ENCODE measurements at places on chromosomes 1 and 21. TPM values are rescaled to one million over a fixed set of nuclear protein-coding genes. Genes with fewer than 3 reads are reported as not detected.

Gene LCK
- 0.81 TPM for total RNA-seq

Gene PLPPR4
- total RNA-seq = 0.08 TPM

DNA sequence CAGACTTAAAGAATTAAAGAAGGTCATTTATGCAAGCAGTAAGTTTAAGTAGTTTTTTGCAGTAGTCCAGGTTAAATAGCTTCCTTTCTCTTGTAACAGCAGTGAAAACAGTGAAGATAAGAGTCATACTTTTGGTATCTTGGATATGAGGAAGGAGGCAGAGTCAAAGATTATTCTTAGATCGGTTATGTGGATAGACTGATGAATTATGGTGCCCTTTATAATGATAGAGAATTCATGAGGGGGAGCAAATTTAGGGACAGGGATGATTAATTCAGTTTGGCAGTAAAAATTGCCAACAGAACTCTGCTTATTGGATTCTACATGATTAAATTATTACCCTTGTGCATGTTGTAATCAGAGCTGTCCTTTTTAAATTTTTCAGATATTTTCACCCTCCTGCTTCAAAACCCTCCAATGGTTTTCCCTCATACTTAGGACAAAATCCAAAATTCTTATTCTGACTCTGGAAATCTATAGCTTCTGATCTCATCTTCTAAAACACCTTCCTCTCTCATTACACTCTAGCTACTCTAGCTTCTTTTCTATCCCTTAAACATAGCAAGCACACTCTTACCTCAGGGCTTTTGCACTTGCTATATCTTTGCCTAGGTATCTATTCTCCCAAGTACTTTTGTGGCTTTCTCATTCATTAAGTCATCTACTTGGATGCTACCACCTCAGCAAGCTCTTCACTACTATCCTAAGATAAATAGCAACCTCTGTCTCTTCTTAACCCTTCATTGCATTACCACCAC, 79.8 kb downstream of the PKN2 start:
- DNase-seq = no peak

Gene ETNK2
- 1.2 TPM for total RNA-seq

GRCh38 chr1:66239834-66240233, 294.1 kb upstream of the SGIP1 start:
- no peak for DNase-seq

- DNase-seq = no peak
These were observed 24.3 kb downstream of the TSPAN2 start for GRCh38 chr1:115065021-115065420.

- no peak for DNase-seq
These were observed 207.4 kb downstream of the FGGY start for GRCh38 chr1:59504276-59504675.

Gene PTAFR
- total RNA-seq = 1.2 TPM

DNA sequence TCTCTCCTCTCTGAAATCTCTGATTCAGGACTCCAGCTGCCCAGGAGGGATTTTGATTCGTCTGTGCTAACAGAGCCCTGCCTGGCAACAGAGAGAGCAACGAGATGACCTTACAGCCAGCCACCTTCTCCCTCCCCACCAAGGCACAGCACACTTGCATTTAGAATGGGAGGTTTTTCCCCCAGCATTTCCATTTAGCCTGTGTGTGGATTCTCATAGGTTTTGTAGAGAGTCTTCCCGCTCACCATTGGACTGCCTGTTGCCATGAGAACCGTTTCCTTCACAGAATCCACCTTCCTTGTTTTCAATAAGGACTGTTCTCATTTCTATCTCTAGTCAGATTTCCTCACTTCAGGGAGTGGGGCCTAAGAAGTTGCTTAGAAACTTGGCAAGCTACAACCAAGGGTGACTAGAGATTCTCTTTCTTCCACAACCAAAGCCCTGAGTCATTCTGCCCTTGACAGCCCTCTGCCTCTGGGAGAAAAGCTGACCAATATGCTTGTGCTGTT, 5.8 kb upstream of the IKBKE start:
- no peak for DNase-seq

All from psoas muscle (tissue), 8 donors.